ENCODE measurements at places on chromosomes 6 and 20.

DNA sequence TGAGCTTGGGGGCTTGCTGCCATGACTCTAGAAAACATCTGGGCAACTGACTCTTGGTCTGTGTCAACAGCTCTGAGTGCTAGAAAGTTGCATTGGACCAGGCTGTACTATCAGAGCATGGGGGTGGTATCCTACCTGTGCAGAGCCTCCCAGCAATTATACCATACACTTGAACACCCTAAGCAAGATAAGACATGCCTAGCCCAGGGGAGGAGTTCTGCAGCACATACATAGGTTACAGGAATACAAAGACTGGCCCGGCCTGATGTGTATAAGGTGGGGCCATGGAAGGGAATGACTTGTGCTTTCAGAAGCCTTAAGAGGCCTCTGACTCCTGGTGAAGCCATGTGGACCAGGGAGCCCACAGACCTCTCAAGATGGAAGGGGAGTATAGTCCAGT, 11.4 kb upstream of the MOCS1 start:
- DNase-seq: no peak

DNA sequence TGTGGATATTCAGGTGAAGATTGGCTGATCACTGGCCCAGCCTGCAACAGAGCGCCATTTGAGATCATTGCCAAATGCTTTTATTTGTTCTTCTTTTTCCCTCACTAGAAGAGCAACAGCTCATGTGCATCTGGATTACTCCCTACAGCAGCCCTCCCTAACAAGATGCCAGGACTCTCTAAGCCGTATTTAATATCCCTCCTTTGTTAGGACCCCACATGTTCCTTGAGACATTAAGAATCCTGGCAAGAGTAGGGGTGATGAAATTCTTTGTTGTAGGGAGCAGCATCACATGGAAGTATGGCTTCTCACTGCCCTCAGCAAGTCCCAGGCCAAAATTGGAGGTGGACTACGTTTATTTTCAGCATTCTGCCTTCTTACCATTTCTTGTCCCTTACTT, 167.8 kb downstream of the PAX1 start:
- no peak for DNase-seq

DNA sequence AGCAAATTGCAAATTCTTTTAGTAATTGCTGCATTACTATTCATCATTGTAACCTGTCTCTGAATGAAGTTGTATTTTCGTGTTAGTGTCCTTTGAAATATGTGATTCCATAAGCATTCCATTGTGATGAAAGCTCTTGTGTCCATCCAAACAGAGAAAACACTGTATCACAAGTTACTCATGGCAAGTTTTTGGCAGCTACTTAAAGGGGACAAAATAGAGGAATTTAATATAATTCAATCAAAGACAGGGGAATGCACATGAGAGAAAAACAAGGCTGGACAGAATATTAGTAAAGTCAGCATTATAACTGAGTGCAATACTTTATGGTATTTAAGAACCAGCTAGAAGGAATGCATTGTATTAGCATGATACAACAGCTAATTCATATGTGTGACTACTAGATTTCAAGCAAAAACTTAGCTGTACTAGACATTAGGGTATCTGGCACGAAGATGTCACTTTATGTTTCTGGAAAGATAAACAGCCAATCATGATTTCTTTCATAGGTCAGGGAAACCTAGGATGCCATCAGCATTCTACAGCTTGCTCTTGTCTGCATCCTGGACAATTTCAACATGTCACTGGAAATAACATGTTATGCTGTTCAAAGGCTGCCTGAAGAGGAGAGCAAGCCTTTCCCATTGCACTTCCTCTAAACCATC, 270.6 kb upstream of the MARCKS start:
- DNase-seq: no peak

- DNase-seq: no peak
Observed at GRCh38 chr6:98044151-98044561, 761.1 kb upstream of the MMS22L start.

GRCh38 chr6:117317261-117317660, 51.9 kb downstream of the VGLL2 start:
- DNase-seq: no peak

- no peak for DNase-seq
Observed at GRCh38 chr6:170074435-170074834, 216.4 kb downstream of the DLL1 start.

DNA sequence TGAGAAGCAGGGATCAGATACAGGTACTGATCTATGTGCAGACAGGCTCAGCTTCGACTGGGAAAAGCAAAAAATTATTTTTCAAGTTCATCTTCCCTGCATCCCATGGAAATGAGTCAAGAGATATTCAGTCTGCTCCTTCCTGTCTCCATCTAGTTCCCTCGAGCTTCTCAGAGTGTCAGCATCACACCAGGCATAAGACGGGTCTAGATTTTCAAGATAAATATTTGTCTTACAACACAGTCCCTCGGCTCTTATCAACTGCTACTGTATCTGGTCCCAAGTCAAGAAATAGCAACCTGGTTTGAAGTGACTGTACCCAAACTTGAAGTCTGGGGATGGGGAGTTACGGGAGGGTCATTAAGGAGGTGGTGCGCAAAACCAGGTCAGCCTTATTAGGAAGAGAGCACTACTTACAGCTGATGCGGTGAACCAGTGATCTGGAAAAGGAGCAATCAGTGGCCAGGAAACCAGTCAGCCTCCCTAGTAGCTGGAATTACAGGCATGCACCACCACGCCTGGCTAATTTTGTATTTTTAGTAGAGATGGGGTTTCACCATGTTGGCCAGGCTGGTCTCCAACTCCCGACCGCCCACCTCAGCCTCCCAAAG, 29.7 kb downstream of the ZMYND8 start:
- peak; percentile 69 for DNase-seq

- no peak for DNase-seq
Observed at GRCh38 chr6:116307001-116307400, 27.3 kb upstream of the TSPYL1 start.

DNA sequence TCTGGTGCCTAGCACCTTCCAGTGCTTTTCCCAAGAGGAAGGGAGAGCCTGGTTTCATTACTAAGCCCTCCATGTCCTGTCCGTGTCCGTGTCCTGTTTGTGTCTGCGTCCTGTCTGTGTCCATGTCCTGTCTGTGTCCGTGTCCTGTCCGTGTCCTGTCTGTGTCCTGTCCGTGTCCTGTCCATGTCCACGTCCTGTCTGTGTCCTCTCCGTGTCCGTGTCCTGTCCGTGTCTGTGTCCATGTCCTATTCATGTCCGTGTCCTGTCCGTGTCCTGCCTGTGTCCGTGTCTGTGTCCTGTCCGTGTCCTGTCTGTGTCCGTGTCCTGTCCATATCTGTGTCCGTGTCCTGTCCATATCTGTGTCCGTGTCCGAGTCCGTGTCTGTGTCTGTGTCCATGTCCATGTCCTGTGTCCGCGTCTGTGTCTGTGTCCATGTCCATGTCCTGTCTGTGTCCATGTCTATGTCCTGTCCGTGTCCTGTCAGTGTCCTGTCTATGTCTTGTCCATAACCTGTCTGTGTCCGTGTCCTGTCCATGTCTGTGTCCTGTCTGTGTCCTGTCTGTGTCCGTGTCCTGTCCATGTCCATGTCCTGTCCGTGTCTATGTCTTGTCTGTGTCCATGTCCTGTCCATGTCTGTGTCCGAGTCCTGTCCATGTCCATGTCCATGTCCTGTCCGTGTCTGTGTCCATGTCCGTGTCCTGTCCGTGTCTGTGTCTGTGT, 54.4 kb upstream of the BHLHE23 start:
- no peak for DNase-seq

GRCh38 chr20:15179381-15179780, 842.0 kb upstream of the FLRT3 start:
- no peak for DNase-seq

- DNase-seq: no peak
Observed at GRCh38 chr20:39878809-39879208, 810.2 kb downstream of the MAFB start.

- no peak for DNase-seq
Observed at GRCh38 chr6:106790149-106790770, 160.9 kb downstream of the QRSL1 start.
